ENCODE measurements at places on chromosomes 5 and 9.

- DNase-seq: no peak
Observed at GRCh38 chr5:74233091-74233490, 407.4 kb downstream of the ENC1 start.

- no peak for DNase-seq
Observed at GRCh38 chr9:19375538-19375937, 4.5 kb downstream of the RPS6 start.

DNA sequence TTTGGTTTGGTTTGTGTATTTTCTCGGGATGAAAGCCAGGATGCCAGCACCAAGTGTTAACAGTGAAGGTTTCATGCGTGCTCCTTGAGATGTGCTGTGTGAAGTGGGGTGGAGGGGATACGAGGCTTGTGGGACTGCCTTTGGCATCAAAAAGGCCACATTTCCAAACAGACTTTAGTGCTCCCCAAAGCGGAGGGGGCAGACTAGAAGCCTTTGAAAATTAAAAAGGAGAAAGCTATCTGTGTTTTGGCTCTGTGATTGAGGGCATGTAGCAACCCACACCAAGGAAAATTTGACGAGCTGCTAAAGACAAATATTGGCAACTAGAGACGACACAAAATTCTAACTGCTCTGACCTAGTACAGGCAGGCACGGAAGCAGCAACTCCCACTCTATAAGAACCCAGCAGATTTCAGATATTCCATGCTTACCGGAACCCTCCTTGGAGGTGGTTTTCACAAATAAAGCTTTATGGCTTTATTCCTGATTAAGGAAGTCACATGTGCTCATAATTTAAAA, 154.5 kb downstream of the ARSB start:
- no peak for DNase-seq

- no peak for DNase-seq
Observed at GRCh38 chr9:95940265-95940664, 64.8 kb downstream of the ERCC6L2 start.

GRCh38 chr9:134376386-134377142, 50.3 kb downstream of the RXRA start:
- DNase-seq: no peak

DNA sequence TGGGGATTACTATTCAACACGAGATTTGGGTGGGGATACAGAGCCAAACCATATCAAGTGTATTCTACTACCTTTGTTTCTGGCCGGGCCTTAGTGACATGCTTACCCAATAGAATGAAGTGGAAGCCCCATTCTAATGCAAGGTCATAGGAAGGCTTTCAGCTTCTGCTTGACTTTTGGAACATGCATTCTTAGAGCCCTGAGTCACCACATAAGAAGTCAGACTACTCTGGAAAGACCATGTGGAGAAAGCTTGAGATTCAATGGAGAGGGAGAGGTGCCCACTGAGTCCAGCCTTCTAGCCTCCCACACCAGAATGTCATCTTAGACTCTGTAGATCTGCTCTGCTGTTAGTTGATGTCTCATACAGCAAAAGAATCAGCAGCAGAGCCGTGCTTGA, 155.7 kb upstream of the FBN2 start:
- DNase-seq: no peak

- no peak for DNase-seq
Observed at GRCh38 chr5:173763410-173763809, 124.7 kb upstream of the CPEB4 start.

GRCh38 chr9:21796768-21797167, 5.7 kb upstream of the MTAP start:
- DNase-seq: no peak

GRCh38 chr5:37272511-37272910, 23.3 kb upstream of the CPLANE1 start:
- no peak for DNase-seq

- DNase-seq: no peak
Observed at GRCh38 chr9:26308328-26308727, 584.3 kb downstream of the CAAP1 start.

DNA sequence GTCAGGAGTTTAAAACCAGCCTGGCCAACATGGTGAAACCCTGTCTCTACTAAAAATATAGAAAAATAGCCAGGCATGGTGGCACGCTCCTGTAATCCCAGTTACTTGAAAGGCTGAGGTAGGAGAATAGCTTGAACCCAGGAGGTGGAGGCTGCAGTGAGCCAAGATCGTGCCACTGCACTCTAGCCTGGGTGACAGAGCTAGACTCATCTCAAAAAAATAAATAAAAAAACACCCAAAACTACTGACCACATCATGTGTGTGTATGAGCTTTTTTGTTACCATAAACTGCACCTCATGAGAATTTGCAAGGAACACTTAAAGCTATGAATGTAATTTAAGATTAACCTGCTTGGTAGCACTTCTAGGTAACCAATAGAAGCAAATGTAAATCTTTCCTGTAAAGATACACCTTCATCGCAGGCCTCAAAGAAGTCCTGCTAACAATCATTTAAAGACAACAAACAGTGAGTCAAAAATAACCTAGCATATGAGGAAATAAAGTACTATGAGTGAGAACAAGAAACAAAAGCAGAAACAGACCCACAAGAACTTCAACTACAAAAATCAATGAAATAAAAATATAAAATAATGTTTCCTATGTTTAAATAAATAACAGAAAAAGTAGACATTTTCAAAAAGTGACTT, 13.0 kb downstream of the SLC38A9 start:
- DNase-seq: no peak

DNA sequence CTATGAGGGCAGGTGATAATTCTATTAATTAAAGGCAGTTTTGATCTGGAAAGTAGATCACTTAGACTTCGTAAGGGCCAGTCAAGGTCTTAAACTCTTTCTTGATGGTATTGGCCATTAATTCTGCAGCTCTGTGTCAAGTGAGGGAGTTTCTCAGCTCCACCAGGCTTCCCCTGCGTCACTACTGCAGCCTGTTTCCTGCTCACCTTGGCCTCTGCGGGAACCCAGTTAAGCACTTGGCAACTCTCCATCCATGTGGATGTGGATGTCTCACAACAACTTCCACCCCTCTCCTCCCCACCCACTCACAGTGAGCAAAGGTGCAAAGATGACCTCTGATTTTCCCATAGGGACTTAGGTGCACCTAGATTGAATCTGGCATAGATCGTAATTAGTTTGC, 191.6 kb downstream of the PLK2 start:
- DNase-seq: no peak
